ENCODE measurements at places on chromosomes 7 and 10.

DNA sequence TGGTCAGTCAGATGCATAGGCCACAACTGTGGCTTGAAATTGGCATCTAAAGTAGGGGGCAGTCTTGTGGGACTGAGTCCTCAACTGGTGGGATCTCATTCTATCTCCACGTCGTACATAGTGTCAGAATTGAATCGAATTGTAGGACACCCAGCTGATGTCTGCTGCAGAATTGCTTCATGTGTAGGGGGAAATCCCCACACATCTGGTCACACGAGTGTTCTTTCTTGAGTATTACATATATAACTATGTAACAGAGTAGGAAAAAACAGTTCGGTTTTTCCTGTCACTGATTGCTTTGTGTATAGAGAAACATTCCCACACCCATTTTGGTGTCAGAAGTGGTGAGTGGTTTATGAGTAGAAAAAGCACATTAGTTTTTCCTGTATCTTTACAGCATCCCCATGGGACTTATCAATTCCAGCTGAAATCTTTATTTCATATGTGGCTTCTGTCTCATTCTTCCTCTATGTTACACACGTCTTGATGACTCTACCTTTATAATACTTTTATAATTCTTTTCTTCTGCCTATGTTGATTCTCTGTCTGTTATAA lies 79.4 kb upstream of the PCGF5 start:
- no peak for DNase-seq

- DNase-seq: no peak
Observed at GRCh38 chr10:74502963-74503608, 323.3 kb upstream of the KAT6B start.

DNA sequence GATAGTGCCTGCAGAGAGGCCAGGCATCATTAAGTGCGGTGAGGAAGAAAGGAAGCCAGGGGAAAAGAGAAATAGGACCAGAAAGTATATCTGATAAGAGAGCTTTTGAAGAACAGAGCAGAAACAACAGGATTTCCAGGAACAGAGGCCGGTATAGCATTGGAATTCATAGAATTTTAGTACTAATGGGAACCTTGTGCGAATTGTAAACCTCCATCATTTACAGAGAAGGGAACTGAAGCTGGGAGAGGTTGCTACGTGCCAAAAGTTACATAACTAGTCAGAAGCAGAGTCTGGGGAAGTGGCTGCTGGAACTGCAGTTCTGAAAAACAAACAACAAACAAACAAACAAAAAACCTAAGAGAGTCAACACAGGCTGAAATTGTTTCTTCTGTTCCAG lies 5.4 kb upstream of the ZMYND11 start:
- no peak for DNase-seq

DNA sequence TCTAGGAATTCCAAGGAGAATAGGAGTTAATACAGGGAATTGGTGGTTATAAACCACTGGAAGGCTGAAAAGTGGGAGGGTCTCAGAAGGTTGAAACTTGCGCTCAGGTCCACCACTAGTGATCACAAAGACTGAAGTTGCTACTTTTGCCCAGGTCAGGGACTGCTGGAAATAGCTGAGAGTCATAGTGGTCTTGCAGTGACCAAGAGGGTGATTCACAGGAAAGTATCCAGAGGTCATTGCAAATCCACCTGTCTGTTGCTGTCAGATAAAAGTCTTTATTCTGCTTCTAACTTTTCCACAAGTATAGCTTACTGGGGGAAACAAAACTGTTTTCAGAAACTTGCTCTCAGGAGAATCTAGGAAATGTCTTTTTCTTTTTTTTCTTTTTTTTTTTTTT lies 211.5 kb upstream of the PRSS1 start:
- DNase-seq: no peak

DNA sequence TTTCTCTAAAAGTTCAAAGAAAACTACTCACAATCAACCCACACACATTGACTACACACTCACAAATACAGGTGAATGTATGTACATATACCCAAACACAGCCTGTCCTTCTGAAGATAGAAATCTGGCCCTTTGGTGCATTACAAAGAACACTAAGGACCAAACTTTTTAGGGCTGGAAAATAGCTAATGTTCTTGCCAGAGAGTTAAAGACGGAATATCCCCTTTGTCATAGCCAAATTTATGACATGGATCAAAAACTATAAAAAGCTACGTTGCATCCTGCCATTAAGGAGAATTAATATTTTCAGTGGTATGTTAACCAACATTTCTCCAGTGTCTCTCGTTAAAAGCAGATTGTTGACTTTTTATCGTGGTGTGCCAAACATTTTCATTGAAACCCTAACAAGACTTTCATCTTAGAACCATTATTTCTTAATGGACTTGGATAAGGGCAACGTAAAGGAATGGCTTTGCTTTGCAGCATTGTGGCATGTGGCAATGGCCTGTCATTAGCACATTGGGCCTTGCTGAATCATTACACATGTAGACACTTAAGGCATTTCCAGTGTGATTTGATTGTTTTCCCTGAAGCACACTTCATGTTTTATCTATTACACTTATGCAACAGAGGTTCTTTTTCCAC lies 150.9 kb upstream of the MEOX2 start:
- DNase-seq: no peak

DNA sequence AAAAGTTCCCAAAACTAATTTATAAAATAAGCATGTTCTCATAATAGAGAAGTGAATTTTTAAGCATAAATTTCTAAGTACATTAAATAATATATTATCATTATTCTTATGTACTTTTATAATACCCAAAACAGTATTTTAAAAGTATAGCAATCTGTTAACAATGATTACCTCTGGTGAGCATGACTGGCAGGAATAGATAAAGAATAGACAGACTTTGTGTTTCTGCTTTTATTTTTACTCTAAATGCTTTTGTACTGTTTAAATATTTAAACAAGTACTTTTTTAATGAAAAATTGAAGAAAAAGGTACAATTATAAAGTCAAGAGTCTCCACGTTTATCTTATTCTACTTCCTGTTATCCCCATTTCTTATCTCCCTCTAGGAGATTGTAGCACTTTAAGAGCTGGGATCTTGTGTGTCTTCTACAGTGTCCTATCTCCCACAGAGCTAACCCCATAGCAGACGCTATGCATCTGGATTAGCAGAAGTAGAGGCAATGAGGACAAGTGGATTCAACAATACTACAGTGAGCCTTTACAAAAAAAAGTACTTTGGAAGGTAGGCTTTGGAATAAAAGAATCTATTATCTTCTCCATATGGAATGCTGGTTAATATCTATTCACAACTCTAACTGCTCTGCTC lies 42.9 kb downstream of the IDE start:
- DNase-seq: no peak

GRCh38 chr7:55104712-55105433 lies 86.1 kb downstream of the EGFR start:
- no peak for DNase-seq

- DNase-seq: no peak
Observed at GRCh38 chr7:140674356-140674800, 1.6 kb downstream of the ADCK2 start.

GRCh38 chr7:50367570-50367969 lies 63.1 kb downstream of the IKZF1 start:
- no peak for DNase-seq

GRCh38 chr7:44876393-44876792 lies 8.9 kb downstream of the PURB start:
- no peak for DNase-seq

DNA sequence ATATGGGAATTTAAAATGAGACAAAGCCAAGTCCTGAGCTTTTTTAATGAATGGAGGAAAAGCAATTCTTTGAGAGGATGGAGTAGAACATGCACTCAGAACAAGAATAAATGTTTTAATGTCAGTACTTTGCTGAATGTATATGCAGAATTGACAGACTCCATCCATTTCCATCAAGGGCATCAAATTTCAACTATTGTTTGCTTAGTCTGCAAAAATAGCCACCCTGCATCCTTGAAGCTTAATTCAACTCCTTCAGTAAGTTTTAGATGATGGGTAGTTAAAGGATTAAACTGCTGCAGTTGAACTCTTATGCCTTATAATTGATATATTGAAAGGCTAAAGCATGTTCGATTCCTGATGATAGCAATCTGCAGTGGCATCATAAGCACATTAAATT lies 99.7 kb upstream of the IFRD1 start:
- no peak for DNase-seq

DNA sequence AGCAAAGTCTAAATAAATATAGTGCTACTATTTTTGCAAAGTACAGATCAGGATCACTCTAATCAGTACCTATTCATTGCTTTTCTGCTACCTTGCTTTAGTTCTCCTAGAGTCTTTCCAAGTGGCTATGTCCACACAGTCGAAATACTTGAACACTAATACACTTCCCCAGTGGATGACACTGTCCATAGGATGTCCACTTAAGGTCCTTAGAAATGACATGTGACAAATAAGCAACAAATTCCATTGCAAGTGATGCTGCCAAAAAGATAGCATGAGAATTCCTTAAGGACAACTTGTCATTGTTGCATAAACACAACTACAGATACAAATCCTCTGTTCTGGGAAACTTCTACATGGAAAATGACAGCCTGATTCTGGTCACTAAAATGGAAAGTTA lies 93.6 kb downstream of the ANK3 start:
- DNase-seq: no peak

DNA sequence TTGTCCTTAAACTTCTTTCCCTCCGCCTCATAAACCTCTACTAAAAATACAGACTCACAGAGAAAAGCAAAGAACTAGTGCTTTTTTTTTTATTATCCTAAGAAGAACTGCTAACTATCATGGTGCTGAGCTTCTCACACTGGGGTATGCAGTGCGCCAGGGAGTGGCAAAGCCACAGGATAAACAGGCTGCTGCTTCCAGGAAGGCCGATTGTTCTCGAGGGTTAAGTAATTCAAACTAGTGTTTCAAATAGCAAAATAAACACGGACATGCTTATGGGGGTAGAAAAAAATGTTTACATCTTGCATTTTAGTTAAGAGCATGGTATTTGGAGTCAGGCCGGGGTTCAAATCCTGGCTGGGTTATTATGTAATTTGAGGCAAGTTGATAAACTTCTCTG lies 157.0 kb downstream of the TAX1BP1 start:
- DNase-seq: no peak

DNA sequence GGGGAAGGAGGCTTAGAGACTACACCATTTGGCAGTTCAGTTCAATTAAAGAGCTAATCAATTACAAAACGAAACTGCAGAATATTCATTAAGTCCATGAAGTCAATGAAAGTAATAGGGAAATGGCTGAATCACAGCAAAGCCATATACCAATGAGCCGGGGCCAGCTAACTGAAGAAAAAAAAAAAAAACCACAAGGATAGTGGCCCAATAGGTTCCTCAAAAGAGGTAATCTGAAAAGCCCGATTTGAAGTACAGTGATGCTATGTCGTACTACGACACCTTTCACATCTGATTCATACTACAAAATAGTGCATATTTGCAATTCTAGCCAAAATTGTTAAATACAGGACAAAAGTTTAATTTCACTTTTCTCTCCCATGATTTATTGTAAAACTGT lies 2.5 kb downstream of the ARHGAP12 start:
- no peak for DNase-seq

GRCh38 chr7:50199824-50200223 lies 104.7 kb upstream of the IKZF1 start:
- no peak for DNase-seq

- DNase-seq: no peak
Observed at GRCh38 chr7:130473289-130473688, 18.6 kb upstream of the MEST start.

GRCh38 chr10:95266674-95267095 lies 24.1 kb downstream of the PDLIM1 start:
- DNase-seq: no peak

DNA sequence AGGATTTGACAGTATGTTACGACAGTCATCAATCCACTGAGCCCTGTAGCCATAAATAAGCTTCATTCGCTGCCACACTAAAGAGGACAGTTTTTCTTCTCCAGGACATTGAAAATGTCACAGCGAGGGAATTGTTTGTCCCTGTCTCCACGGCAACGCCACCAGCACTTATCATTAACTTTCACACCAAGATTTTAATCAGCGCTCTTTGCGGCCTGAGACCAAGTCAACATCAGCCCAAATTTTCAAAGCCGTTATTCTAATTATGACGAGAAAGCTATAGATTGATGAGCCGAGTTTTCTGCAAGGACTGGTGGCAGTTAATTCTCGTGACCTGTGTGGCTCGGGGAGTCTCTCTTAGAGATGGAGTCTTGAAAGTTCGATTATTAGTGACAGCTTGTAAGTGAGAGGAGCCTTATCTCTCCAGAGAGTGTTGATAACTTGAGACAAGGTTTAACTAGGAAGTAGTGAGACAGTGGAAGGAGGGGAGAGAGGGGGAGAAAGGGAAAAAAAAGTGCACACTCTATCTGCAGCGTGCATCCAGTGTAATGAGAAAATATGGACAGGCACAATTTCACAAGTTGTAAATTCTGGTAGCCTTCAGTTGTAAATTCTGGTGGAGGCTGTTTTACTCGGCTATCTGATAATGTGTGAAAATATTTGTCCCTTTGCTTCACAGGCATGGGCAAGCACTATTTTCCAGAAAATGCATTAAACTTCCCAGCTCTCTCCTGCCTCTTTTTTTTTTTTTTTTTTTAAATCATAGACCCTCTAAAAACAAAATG lies 473.3 kb downstream of the LRMDA start:
- no peak for DNase-seq

GRCh38 chr10:114017873-114018272 lies 25.8 kb upstream of the ADRB1 start:
- DNase-seq: no peak

DNA sequence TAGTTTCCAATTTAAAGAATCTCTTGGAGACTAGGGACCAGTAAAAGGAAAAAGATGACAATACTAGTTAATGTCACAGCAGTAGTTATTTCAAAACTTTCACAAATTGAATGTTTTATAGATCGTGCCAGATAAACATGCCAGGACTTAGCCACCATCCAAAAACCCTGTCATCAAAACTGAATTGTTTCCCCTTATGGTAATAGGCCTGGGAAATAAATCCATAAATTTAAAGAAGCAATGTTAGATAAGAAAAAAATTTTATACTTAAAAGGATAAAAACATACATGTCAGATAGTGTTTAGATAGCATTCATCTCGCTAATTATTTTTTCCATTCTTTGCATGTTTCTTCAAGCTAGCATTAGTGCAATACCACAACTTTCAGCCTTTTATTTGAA lies 71.2 kb downstream of the SUGCT start:
- DNase-seq: no peak

DNA sequence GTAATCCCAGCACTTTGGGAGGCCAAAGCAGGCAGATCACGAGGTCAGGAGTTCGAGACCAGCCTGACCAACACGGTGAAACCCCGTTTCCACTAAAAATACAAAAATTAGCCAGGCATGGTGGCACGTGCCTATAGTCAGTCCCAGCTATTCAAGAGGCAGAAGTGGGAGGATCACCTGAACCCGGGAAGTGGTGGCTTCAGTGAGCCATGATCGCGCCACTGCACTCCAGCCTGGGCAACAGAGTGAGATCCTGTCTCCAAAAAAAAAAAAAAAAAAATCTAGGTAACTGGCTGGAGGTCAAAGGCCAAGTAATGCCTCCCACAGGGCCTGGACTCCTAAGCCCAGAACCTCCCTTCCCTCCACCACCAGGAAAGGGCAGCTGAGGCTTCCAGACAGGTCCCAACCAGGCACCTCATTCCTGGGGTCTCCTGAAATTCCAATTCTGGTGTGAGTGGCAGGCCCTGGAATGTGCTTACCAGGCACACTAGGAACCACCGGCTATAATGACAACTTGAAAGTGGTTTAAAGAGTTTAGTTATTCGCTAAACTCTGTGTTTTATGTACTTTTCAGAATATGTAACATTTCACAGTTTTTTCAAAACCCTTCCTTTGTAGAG lies 86.9 kb upstream of the TNRC18 start:
- DNase-seq: no peak

GRCh38 chr7:22561895-22562593 lies 62.1 kb upstream of the STEAP1B start:
- DNase-seq: no peak

All from CD4-positive, alpha-beta memory T cell (primary cell).